ENCODE measurements at places on chromosomes 16 and 17.

- DNase-seq = no peak
Measured at GRCh38 chr16:67552476-67552875, 9.8 kb upstream of the CTCF start.

- DNase-seq = no peak
Measured at GRCh38 chr17:17805575-17805974, 31.2 kb downstream of the SREBF1 start.

DNA sequence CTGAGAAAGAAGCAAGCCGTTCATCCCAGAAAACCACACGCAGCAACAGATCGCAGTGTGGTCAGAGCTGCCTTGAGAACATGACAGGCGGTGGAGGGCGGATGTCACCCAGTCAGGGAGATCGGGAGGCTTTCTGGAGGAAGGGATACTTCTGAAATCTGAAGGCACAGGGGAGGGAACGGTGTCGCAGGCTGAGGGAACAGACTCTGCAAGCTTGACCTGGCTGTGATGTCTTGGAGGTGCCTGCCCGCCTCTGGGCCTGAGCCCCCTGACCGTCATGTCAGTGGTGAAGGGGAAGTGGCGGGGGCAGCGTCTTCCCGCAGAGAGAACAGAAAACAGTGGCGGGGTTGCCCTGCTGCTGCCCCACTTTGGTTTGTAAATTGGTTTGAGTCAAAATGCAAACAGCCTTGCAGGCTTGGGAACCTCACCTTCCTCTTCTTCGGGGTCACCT lies 8.1 kb upstream of the ATP2A3 start:
- DNase-seq = no peak

DNA sequence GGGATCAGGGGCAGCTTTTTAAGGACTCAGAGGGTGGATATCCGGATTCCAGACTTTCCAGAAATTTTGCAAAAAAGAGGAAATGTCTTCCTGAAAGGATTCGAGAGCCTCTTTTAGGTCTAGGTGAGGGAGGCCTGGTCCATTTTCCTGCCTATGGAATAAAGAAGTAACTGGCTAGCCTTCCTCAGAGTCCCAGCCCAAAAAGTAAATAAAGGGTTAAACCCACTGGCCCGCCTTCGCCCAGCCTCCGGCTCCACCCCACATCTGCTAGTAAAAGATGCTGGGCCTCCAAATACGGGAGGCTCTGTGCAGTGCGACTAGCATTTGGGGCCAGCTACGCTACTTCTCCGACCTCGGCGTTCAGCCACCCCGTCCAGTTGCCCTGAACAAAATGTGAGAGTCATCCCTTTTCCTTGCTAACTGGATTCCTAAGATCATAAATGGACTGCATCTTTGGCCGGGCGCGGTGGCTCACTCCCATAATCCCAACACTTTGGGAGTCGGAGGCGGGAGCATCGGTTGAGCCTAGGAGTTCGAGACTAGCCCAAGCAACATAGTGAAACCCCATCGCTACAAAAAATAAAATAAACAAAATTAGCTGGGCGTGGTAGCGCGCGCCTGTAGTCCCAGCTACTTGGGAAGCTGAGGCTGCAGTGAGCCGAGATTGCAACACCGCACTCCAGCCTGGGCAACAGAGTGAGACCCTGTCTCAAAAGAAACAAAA lies 824 bp upstream of the MPP2 start:
- DNase-seq = peak; percentile 52

GRCh38 chr16:17168181-17168580 lies 302.6 kb downstream of the XYLT1 start:
- DNase-seq = no peak

DNA sequence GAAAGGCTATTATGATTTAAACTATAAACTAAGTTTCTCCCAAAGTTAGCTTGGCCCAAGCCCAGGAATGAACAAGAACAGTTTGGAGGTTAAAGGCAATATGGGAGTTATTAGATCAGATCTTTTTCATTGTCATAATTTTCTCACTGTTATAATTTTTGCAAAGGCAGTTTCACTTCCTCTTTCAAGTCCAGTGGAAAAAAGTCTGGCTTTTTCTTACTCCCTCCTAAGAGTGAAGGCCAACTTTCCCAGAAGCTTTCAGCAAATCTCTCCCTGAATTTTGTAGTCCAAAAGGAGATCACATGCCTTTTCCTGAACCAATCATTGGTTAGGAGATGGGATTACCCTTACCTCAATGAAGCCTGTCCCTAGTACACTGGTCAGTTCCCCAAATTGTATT lies 9.1 kb upstream of the BLMH start:
- no peak for DNase-seq

GRCh38 chr17:3896108-3896967 lies 3.5 kb upstream of the CAMKK1 start:
- DNase-seq = no peak

DNA sequence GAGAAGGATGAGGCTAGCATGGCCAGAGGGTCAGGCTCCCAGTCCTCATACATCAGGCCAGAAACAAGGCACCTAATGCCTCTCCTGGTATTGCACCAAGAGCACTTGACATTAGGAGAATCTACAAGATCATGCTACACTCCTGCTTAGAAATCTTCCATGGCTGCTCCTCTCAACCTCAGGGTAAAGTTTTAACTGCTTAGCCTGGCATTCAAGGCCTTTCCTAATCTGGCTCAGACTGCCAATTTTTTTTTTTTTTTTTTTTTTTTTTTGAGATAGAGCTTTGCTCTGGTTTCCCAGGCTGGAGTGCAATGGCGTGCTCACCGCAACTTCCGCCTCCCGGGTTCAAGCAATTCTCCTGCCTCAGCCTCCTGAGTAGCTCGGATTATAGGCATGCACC lies 8.2 kb downstream of the PIP4K2B start:
- DNase-seq = no peak

- peak; percentile 86 for DNase-seq
Measured at GRCh38 chr16:38941-39892, 14.2 kb downstream of the POLR3K start.

- no peak for DNase-seq
Measured at GRCh38 chr16:57504001-57504400, 17.7 kb upstream of the DOK4 start.

GRCh38 chr17:48440669-48441068 lies 10.7 kb upstream of the SKAP1 start:
- no peak for DNase-seq

- no peak for DNase-seq
Measured at GRCh38 chr17:14011740-14012405, 57.4 kb upstream of the COX10 start.

GRCh38 chr16:84844559-84845495 lies 25.0 kb downstream of the CRISPLD2 start:
- DNase-seq = no peak

DNA sequence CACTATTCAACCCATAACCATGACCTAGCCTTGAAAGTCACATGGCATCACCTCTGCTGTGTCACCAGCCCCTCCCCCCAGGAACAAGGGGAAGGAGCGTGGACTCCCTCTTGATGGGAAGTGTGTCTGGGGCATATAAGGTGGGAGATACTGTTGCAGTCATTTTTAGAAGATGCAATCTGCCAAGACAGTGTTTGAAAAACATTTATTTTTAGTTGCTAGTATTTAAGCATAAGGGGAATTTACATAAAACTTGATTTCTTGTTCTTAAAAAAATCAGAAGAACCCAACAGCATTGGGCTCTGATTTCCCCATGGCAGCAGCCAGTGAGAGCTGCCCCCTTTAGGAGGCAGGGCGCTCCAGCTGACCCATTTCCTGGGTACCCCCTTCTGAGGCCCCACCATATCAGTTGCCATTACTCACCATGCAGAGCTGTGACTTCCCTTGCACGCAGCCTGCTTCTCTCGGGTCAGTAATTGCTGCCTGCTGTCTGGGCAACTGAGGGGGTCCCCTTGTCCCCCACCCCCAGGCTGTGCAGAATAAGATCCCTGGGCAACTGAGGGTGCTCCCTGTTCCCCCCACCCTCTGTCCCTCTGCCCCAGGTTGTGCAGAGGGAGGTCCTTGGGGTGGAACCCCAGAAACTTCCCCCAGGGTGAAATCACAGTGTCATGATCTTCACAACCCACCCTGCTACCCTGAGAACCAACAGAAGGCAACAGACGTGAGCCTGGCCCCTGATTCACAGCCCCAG lies 11.8 kb upstream of the CDC42EP4 start:
- DNase-seq = no peak

- no peak for DNase-seq
Measured at GRCh38 chr17:44367231-44367979, 3.8 kb upstream of the FAM171A2 start.

DNA sequence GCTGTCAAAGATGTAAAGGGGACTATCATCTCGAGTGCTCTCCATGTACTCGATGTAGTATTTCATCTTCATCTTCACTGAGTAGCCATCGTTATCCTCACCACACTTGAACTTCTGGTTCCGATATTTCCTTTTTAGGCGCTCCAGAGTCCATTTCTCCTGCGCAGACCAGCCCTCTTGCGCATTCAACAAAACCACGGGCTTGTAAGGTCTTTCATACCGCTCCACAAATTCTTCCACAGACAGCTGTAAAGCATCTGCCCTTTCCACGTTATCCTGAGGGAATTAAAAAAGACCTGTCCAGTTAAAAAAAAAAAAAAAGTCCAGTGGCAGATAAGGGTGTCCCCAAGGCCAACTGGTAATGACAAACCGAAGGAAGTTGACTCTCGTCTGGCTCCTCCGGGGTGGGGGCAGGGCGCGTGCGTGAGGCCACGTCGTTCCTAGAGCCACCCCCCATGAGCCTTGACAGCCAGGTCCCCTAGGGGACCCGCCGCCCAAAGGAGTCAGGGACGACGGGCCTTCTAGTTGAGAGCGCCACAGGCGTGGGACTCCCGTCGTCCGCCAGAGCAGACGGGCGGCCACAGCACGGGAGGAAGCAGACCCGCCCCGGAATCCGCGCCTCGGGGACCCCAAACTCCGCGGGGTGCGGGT lies 701 bp downstream of the JMJD6 start:
- peak; percentile 67 for DNase-seq

DNA sequence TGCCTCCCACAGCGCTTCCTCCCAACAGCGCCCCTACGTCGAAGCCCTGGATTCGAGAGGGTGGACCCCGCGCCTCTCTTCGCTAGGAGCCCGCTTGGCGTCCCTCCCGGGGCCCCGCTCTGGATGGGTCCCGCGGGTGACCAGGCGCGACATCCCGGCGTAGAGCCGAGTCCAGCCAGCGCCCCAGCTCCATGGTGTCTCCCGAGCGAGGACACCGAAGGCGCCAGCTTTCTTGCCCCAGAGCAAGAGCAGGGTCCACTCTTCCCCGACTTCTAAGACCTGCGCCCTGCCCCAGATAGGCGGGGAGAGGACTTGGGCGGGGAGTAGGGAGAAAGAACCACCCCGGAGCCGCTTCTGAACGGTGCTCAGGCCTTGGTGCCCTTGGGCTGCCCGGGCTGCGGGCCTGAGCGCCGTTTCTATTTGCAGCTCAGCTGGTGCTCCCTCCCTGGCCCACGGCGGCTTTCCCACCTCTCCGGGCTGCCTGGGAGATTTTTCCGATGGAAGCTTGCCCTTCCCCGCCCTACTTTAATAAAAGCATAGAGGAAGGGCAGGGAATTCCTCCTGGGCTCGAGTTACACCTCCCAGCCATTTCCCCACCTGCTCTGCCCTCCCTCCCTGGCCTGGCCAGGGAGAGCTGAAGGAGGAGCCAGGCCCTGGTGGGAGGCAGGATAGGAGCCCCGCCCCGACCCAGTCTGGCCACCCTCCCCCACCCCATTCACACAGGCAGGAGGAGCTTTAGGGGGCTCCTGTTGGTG lies 1.8 kb downstream of the MMP15 start:
- DNase-seq = no peak

GRCh38 chr17:41116297-41116696 lies 1.9 kb downstream of the KRTAP4-11 start:
- no peak for DNase-seq

DNA sequence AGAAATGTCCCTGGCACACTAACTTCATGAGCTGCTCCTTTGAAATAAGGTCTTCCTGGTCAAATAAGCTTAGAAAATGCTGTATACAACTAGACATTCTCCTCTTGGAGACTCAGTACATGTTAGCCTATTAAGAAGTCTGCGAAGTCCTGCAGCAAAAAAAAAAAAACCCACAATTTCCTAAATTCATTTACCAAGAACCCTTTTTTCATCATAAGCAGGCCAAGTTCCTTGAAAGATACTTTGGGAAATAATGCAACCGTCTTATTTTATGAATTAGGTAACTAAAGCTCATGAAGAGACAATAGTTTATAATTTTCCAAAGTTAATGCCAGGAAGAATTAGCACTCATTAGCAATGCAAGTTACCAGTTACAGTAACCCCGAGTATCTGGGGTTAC lies 49.0 kb upstream of the HAS3 start:
- DNase-seq = no peak

- no peak for DNase-seq
Measured at GRCh38 chr17:66494023-66494803, 191.8 kb downstream of the PRKCA start.

- no peak for DNase-seq
Measured at GRCh38 chr17:4969047-4969550, 1.5 kb upstream of the SPAG7 start.

- DNase-seq = no peak
Measured at GRCh38 chr17:36879624-36880131, 57.6 kb upstream of the LHX1 start.

Data from GM13977 (cell line).